ENCODE measurements at places on chromosomes 16 and 17. TPM values are rescaled to one million over a fixed set of nuclear protein-coding genes. Genes with fewer than 3 reads are reported as not detected.

- DNase-seq: no peak
These were observed 140.6 kb upstream of the TNRC6C start for GRCh38 chr17:77817953-77818352.

DNA sequence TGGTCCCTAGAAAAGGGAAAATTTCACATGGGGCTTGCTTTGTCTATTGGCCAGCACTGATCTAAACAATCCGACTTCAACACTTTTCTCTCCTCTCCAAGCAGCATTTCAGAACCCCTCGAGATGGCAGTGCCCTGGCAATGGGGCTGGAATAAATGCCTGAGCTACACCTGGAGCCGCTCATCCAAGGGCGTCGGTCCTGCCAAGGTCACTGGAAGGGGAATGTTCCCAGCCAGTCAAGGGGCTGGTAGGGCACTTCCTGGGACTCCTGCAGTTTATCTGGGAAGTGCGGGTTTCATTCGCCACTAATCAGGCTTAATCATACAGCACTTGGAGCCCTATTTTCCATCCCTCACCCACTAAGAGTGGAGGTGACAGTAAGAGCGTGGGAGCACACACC is 17.1 kb downstream of the MEAK7 start:
- peak; percentile 37 for DNase-seq

DNA sequence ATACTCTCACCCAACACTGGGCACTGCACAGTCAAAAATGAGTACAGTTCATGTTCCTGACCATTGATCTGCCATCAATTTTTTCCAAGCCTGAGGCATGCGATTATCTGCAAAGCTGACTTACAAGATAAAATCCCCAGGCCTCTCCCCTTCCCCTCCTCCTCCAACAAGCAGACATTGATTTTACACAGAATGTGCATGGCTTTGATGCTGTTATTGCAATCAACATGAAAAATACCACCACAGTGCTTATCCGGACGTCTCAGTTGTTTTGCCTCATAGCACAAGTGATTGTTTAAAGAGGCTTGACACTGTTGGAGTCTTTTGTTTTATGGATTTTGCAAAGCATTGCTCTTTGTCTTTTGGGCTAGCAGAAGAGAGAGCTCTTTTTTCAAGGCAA is 163.8 kb downstream of the TOX3 start:
- no peak for DNase-seq

DNA sequence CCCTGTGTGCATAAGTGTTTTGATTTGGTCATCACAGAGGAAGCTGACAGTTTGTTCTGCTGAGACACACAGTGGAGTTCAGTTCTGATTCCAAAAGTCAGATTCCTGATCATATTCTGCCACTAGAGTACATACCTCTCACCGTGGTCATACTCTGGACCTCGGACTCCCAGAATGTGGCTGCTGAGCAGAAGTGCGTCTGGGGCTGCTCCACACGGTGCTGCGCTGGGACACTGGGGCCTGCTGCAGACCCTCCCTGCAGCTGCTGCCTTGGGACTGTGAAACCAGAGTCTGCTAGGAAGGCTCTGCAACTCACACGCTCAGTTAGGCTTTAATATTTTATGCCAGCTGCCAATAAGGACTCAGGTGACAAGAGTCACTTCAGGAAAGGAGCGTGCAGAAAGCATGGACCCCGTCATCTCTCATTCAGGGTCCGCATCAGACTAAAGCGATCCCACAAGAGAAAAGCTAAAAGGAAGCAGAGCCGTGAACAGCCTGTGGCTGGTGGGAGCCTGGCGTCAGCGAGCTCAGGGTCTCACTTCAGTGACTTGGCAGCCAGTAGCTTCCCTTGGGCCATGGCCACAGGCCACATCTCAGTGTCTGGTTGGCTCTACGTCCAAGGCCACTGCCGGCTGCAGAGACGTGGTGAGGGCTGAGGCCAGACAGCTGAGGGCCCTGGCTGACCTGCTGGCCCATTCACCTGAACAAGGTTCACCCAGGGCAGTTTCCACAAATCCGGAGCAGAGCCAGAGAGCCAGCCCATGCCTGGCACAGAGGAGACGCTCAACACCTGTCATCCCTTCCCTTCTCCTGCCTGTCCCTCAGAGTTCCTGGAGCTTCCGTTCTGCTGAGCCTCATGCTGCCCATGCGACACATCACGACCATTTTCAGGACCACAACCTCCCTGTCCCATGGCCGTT is 24.7 kb upstream of the KIFC3 start:
- DNase-seq: no peak

DNA sequence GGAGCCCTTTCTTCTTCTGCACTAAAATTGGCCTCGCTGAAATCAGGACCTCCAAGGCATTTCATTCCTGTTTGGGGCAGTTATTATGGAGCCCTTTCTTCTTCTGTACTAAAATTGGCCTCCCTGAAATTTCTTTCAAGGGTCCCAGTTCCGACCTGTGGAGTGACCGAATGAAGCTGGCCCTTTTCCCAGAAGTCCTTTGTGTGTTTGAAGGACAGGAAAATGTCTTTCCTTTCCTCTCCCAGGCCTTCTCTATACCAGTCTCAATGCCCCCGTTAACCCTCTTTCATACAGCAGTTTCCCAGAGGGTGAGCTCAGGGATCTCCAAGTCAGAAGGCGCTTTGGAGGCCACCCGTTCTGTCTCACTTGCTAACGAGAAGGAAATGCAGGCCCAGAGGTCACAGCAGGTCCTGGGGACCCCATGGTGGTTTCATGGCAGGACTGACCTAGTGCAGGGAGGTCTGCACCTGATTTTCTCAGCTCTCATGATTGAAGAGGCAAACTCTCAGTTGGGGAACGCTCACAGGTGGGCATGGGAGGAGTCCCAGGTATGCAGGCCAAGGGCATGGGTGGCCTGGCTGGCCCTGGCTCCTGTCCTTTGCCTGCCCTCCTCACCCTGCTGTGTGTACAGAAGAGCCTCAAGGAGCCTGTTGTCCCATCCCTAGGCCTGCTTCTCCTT is 37.1 kb upstream of the DOC2B start:
- DNase-seq: no peak

- DNase-seq: no peak
These were observed 5.7 kb downstream of the MATCAP1 start for GRCh38 chr16:67177743-67178699.

DNA sequence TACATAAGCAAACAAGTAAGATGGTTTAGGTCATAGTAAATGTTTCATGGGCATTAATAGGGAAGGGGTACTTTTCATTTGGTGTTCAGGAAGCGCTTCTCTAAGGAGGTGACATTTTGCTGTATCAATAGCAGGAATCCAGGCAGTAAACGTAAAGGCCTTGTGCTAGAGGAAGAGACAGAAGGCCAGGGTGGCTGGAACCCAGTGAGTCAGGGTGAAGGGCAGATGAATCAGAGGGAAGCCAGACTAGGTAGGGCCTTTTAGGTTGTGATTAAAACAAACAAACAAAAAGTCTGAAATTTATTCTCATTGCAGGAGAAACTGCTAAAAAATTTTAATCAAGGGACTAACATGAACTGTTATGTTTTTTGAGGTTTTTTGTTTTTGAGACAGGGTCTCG is 6.5 kb downstream of the BMERB1 start:
- no peak for DNase-seq

Gene NSRP1
- total RNA-seq: 23.0 TPM

Gene OTOA
- 0.17 TPM for total RNA-seq
